ENCODE measurements at places on chromosomes 2 and 18.

DNA sequence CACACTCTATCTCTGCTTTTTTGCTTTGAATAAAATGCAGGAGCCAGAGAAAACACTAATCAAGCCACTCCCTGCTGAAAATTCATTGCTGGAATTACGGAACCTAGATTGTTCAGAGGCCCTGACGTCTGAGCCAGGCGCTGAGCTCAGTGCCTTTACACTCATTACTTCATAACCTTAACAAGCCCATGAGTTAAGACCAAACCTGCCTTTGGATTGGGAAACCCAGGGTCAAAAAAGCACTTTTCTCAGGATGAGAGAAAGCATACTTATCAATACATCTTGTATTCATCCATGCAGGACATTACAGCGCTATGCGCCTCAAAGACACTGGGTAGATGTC lies 762 bp downstream of the INO80C start:
- DNase-seq = no peak

DNA sequence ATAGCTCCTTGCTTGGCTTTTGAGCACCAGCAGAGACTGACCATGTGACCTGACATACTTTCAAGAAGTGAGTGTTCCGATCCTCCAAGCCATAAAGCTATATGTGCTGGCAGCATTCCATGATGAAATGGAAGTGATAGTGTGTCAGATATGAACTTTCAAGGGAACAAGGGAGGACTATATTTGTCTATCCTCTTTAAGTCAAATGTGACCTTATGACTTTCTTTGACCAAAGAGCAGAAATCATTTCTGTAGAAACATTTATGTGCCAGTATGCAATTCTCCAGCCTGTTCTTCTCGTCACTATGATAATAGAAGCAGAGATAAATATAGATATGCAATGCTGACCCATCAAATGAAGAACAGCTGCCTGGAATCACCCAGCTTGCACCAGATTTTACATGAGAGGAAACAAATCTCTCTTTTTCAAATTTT lies 14.4 kb downstream of the HYCC2 start:
- no peak for DNase-seq

DNA sequence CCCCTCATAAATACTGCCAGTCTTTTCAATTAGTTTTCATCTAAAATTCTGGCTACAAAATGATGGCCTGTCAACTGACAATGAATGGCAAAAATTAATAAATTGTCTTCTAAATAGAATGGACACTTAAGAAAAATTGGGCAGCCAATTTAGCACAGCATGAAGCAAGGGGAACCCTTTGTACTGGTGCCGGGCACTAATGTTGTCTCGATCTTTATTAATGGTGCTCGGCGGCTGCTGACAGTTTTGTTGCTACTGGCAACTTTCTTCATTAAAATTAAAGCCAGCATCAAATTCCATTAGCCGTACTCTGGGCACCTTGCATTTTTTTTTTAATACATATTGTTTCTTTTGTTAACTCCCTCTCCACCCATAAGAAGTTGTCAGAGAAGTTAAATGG lies 309.3 kb downstream of the GBX2 start:
- DNase-seq = no peak

GRCh38 chr2:241391892-241392665 lies 36.0 kb downstream of the FARP2 start:
- DNase-seq = no peak

- DNase-seq = no peak
These were observed 830 bp downstream of the DNER start for GRCh38 chr2:229713371-229714079.

DNA sequence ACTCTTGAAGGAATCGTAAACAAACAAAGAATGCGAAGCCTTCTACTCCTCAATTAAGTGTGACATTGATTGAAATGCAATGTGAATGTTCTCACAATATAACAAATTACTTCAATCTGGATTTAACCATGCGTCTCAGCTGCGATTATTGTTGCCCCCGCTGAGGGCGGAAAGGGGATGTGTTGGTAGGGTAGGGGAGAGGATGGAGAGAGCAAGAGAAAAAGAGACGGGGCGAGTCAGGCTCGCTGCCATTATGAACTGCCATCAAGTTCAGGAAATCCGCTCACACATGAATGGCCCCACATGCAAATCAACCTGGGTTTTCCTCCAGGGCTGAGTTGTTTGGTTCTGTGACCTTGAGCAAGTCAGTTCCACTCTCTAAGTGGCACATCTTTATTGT lies 129.8 kb downstream of the PXDN start:
- no peak for DNase-seq

GRCh38 chr18:36650906-36651305 lies 177.9 kb downstream of the TPGS2 start:
- no peak for DNase-seq

DNA sequence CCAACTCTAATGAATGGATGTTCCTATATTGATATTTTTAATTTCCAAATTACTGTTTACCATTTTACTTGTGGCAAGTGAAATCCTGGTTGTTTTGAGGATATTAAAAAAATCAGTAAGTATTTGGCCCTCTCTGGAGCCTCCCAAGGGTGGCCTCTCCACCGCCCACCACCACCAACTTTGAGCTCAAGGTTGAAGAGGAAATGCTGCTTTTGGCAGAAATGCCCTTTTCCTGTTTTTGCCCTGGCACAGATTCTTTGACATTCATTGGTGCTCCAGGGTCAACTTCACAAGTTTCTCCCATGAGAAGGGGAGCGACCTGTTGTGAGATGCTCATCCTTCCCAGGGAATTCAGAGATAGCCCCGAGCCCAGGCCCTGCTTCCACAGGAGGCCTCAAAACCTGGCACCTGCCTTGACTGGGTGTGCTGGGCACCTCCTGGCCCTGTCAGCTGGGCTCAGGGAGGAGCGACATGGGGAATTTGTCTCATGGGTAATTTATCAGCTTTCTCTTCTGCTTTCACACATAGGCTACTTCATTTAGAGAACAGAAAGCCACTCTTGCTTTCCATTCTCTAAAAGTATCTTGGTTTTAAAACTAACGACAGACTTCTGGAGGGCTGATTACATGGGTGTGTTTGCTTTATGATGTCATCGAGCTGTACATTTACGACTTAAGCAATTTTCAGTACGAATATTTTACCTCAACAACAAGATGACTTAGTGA lies 6.9 kb downstream of the CD8A start:
- DNase-seq = no peak

DNA sequence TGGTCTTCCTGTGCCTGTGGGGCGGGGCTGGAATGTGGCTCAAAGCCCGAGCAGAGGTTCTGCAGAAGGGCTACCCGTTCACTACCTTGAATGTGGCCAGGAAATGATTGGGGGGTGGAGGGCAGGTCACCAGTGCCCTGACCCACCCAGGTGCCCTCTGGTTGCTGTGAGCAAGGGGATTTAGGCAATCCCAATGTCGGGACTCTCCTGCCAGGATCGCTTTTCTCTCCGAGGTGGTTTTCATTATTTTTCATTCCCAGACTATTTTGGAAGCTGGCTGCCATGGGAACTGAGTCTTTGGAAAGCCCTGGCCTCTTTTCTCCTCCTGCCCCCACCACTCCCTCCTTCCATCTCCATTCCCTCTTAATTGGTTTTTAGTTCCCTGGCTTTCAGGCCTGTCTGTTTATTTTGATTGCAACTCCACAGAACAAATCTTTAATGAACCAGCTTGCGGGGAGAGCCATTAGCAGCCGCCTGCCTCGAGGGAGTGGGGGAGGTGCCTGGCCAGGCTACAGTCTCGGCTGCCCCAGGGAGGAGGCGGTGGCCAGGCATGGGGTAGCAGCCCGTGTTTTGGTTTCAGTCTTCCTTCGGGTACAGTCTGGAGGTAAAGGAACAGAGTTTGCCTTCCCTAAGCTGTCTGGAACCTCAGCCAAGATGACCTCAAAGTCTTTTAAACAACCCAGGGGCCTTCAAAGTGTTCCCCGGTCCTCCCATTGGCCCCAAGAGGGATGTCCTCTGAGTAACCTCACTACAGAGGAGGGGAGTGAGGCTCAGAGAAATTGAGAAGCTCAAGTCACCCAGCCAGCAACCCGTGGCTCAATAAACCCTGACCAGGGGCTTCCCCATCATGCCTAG lies 114.4 kb upstream of the HAAO start:
- DNase-seq = peak; percentile 72

- no peak for DNase-seq
These were observed 40.2 kb downstream of the MYOM1 start for GRCh38 chr18:3179430-3180089.

DNA sequence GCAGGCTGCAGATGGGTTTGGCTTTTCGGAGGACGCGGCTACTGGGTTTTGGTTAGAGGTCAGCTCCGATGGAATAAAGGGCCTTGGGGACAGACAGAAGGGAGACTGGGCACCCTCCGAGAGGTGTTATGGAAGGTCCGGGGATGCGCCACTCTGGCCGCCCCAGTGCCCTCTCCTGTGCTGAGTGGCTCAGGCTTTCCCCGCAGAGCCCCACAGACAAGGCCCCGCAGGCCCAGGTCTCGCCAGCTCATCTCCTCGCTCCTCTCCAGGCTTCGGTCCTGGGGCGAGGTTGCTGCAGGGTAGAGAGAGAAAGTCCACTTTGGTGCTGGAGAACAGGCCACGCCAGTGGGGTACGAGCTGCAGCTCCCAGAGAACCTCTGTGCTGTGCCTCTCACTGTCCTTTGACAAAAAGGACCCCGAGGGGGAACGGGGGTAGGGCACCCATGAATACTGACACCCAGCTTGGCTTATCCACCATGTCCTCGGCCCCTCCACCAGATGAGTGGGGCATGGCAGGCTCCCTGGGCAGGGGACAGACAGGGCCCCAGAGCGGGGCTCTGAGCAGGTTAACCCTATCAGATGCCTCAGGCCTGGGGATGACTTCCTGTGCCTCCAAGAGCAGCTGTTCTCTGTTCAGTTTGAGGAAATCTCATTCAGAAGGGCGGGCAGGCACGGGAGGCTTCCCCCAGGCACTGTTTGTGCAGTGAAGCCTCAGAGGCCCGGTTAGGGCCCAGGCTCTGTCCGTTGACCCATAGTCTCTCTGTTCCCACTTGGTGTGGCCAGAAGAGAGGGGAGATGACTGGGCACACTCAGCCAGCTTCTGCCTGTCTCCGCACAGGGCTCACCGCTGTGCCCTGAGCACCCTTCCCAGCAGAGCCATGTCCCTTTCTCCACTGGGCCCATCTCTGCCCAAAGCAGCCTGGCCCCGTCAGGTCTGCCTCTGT lies 15.7 kb upstream of the CNNM3 start:
- no peak for DNase-seq

DNA sequence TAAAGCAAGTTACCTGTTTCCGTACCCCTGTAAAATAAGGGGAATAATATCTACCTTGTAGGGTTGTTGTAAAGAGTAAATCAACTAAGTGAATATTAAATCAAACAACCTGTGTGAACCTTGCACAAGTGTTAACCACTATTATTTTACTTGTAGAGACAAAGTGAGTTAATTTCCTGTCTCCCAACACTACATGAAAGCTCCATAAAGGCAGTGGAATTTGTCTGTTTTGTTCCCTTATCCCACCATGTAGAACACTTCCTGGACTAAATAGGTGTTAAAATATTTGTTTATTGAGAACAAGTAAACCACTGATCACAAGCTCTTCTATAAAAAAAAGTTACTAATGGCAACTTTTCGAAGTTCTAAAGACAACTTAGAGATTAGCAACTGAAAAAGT lies 3.3 kb downstream of the ARL5A start:
- no peak for DNase-seq

DNA sequence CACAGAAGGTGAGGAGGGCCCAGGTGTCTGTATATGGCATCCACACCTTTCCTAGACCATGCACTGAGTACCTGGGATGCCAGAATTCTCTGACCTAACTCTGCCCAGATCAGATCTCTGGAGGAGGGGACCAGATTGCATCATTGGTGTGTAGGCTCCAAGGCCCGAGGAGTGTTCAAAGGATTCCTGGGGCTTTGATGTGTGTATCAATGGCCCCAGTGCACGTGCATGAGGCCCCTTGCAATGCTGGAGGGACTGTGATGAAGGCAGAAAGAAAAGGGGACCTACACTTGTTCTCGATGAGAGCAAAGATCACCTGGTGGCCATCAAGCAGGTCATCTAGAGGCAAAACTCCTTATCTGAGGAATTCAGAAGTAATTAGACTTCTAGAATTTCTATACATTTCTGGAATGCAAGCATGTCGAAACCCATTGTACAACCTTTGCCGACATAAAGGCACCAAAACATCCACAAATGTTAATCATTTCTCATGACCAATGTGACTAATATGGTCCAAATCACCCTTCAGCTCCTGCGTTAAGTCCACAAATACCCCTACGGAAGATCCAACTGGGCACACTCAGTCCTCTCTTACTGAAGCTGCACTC lies 123.5 kb downstream of the CHST9 start:
- DNase-seq = no peak

- no peak for DNase-seq
These were observed 1009.4 kb upstream of the CELF4 start for GRCh38 chr18:38575023-38575422.

GRCh38 chr2:237492137-237492890 lies 5.3 kb downstream of the MLPH start:
- no peak for DNase-seq

DNA sequence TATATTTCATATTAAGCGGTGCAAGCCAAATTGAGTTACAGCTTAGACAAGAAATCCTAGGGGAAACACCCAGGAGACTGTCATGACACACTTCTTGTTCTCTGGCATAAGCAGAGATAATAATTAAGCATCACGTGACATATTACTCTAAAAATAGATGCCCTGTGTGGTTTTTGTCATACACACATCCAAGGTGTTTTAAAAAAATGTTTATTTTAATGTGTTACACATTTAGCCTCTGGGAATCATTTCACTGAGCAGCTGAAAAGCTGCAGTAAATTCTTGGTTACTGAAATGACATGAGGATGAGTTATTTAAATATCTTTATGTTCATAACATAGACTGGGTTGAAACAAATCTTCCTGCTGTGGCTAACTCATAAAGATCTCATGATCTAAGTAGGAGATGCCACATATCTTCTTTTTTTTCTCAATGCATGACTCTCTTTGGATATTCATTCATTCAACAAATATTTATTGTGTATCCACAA lies 38.0 kb upstream of the ERMN start:
- DNase-seq = no peak

- peak; percentile 43 for DNase-seq
These were observed 87.1 kb downstream of the PXDN start for GRCh38 chr2:1656961-1657841.

DNA sequence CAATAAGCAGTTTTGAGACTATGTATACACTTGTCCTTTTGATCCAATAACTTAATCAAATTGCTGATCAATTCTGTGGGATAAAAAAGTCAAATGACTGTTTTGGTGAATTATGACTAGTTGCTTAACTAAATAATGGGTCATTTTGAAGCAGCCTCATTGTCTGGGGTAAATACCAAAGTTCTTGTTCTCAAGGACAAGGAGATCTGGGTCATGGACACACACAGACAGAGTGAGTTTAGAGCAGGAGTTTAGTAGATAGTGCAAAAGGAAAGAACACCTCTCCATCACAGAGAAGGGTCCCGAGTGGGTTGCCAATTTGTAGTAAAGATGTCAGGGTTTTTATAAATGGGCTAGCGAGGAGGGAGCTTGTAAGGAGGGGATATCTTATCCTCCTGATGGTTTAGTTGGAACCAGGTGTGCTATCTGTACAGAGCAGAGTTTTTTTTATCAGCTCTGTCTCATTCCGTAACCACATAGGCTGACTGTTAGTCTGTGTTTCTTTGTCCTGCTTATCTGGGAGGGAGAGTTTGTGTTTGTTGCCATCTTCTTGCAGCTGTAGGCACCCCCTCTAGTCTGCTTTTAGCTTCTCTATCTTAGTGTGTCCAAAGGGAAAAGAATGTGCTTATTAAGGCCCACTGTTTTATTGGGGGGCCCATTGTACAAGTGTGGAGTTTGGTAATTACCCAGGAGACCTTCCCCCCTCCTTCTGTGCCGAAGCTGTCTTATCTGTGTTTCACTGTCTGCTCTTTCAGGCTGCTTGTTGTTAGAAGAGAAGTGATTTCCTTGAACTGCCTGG lies 48.7 kb upstream of the C1GALT1C1L start:
- DNase-seq = no peak

- no peak for DNase-seq
These were observed 458.7 kb downstream of the RNF144A start for GRCh38 chr2:7375901-7376300.

Data from SJSA1 (cell line).